SK-N-SH (cell line): ENCODE measurements at places on chromosomes 5 and 9. TPM values are rescaled to one million over a fixed set of nuclear protein-coding genes. Genes with fewer than 3 reads are reported as not detected.

The GLRA1 gene
- not detected in 2 replicates for polyA plus RNA-seq

The CCDC180 gene
- polyA plus RNA-seq, result 1.0 and 1.2 TPM in 2 replicates

The OTULINL gene
- polyA plus RNA-seq, result 0.26 and 0.62 TPM in 2 replicates

The GBA2 gene
- 71.5 and 98.2 TPM in 2 replicates for polyA plus RNA-seq

The MAMDC2 gene
- polyA plus RNA-seq, result not detected in 2 replicates

The GFRA3 gene
- 0.11 and 0.15 TPM in 2 replicates for polyA plus RNA-seq

The PCDHA7 gene
- polyA plus RNA-seq, result 0.15 and 0.16 TPM in 2 replicates

The TSSK1B gene
- 0.05 TPM in 2 replicates for polyA plus RNA-seq

The TLX3 gene
- 3.6 and 4.7 TPM in 2 replicates for polyA plus RNA-seq

The LMX1B gene
- polyA plus RNA-seq, result not detected in 2 replicates

The FOXD4L6 gene
- 0.05 TPM in 1 of 2 replicates, not detected in the other for polyA plus RNA-seq

The NR5A1 gene
- polyA plus RNA-seq, result not detected in 2 replicates

The KLF9 gene
- polyA plus RNA-seq, result 5.8 and 6.9 TPM in 2 replicates

The FTMT gene
- not detected in 2 replicates for polyA plus RNA-seq

The CARTPT gene
- polyA plus RNA-seq, result not detected in 2 replicates

The PCDHGA11 gene
- 0.18 and 0.23 TPM in 2 replicates for polyA plus RNA-seq

The SLC34A1 gene
- 0.03 TPM in 1 of 2 replicates, not detected in the other for polyA plus RNA-seq

The IFNA21 gene
- not detected in 2 replicates for polyA plus RNA-seq
